ENCODE measurements at places on chromosomes 5 and 9. TPM values are rescaled to one million over a fixed set of nuclear protein-coding genes. Genes with fewer than 3 reads are reported as not detected.

- DNase-seq = no peak
Observed at GRCh38 chr5:56893251-56893951, 16.0 kb upstream of the SETD9 start.

DNA sequence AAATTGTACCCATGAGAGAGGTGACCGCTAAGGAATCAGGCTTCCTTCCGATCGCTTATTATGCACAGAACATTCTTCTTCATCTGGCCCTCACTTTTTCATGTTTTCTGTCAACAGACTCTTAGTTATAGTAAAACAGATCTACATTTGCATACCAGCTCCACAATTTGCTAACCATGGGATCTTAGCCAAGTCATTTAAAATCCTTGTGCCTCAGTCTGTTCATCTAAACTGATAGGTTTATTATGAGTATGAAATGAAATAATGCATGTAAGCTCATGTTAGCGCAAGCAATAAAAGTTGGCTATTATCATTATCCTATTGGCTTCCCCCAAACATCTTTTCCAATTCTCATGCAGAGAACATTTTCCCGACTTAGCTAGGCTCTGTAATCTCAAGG is 42.3 kb downstream of the FGF1 start:
- DNase-seq = no peak

DNA sequence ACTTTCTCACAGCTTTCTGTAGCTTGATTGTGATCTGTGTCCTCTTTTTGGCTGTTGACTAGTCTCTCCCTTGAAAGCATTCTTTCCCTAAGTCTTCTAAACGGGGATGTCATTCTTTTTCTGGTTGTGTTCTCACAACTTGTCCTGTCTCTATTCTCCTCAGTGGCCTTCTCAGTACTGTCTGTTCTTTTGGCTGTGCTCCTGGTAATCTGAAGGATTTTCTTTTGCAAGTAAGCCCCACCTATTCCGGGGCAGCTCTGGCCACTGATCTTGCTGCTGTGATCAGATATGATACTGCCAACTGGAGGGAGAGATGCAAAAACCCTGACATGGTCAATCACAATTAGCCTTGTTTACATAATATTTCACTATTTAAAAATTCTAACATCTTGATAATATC is 172.2 kb downstream of the CDC42SE2 start:
- no peak for DNase-seq

VCP gene
- total RNA-seq = 128 TPM

DNA sequence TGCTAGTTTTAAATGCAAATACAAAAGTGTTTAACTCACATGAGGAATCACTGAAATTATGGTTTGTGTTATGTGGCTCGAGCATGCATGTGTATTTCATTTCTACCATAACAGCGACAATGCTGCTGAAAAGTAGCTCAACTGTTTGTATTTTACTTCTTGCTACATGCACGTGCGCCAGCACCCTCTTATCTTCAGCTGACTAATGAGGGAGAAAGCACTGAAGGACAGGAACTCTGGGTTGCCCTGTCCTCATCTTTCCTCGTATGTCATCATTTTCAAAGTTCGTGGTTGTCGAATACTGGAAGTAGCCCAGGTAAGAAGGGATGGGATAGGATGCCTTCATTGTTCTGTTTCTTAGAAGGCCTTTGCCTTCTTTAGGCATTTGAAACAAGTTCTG is 120.3 kb downstream of the SYK start:
- no peak for DNase-seq

GRCh38 chr9:76025286-76025685 is 134.8 kb downstream of the PCSK5 start:
- no peak for DNase-seq
